ENCODE measurements at places on chromosomes 1 and 21. TPM values are rescaled to one million over a fixed set of nuclear protein-coding genes. Genes with fewer than 3 reads are reported as not detected.

DNA sequence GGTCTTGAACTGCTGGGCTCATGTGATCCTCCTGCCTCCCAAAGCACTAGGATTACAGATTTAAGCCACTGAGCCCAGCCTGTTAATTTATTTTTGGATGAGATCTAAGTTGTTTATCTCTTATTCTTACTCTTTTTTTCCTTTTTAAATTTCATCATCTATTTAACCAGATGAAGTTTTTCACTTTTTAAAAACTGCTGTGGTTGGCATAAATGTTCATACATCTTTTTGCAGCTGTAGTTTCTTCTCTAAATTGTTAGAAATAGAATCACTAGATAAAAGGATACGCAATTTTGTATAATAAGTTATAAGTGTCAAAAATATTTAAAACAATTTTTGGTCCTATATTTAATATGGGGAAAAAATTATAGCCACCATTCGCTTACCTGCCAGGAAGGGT lies 80.3 kb upstream of the GPR88 start:
- DNase-seq = no peak

DNA sequence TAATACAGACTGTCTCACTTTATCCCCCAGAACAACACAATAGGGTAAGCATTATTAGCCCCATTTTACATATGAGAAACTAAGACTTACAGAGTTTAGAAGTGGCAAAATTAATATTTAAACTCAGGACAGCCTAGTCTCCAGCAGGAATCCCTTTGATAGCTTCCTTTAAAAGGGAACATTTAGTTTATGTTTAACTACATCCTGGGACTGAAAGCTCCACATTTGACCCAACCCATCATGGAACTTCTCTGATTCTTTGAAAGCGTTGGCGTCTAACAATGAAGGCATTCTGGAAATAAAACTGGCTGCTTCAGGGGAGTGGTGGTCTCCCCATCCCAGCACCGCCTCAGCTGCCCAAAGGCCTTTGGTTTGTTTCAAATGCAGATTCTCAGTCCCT lies 250.6 kb upstream of the NFIA start:
- no peak for DNase-seq

LORICRIN gene
- not detected for total RNA-seq

DNA sequence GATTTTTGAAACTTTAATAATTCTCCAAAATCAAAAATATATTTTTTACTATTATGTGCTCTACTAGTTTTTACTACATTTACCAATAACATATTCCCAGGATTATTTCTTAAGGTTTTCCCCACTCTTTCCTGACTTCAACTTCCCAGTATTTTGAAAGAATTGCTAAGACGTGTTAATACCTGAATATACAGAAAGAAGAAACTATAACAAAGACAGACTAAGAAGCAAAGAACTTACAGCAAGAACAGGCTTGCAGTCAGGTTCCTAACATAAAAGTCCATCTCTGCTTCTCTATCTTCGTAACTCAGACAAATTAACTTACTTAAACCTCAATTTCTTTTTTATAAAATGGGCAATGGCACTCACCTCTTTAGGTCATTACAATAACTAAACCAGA lies 63.2 kb downstream of the SRSF11 start:
- no peak for DNase-seq

GRCh38 chr1:110717179-110717578 lies 42.4 kb upstream of the KCNA3 start:
- DNase-seq = no peak

DNA sequence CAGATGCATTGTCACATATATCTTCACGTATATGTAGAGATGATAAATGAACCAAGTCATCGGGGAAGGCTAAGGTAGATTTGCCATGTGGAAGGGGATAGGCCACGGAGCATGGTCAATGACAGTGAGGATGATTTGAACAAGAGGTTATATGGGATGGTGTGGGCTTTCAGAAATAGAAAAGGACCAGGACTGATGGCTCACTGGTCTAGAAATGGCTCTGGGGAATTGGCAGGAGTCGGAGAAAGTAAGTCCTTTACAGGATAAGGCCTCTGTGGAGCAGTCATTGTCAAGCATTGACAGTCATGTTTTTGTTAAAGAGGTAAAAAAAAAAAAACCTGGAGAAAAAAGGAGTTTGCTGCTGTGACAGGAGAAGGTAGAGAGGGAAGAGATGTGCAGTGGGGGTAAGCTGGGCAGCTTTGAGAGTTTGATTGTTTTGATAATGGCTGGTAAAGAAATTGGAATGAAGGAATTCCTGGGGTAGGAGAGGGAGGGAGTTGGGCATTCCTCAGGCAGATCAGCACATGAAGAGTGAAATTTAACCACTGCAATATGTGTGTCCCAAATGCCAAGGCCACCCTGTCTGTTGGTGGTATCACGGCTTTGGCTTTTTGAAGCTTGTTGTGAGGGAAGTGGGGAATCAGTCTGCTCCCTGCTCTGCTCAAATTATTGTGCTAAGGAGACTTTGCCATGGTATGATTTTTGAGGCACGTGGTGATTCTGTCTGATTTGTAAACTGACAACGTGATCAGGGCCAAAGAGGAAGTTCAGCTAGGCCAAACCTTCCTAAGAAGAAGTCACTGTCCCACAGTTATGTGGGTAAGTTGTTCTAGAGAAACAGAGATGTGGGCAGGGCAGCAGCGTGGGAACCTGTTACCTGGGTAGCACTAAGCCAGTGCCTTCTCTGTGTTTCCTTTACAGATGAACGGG lies 26.0 kb downstream of the MACF1 start:
- no peak for DNase-seq
